ENCODE measurements at places on chromosomes 3 and 15.

DNA sequence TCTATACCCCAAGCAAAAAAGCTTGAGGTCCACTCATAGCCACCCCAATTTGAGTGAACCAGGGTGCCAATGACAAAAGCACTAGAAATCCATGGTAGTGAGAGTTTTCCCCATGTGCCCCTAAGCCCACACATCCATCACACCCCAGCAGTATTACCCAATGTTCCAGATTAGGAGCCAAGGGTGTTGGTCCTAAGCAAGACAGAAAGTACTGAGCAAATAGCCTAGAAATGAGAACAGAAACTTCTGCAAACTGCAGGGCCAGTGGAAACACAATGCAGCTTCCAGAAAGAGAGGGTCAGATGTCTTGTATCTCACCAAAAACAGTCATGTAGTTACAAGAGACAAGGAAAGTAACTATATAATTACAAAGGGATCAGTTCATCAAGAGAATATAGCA is 10.9 kb upstream of the OXTR start:
- DNase-seq: no peak

GRCh38 chr15:69697916-69698315 is 245.3 kb downstream of the RPLP1 start:
- DNase-seq: no peak

GRCh38 chr15:88042047-88042446 is 214.5 kb downstream of the NTRK3 start:
- DNase-seq: no peak

GRCh38 chr3:74409066-74409465 is 205.4 kb downstream of the CNTN3 start:
- no peak for DNase-seq

DNA sequence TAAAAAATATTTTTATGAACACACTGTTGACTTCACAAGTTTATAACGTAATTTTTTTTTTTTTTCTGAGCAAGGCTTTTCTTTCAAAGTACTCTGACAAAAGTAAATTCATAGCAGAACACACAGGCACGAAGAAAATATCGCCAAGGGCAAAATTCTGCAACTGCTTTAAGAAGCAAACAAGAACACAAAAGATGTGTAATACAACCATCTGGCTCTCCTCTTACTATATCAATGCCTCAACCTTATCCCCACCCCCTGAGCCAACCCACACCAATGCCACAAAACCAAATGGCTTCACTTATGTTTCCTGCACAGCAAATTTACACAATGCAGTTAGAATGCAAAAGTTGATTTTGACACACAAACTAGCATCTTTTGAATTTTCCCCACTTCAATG is 274.2 kb downstream of the FOXP1 start:
- no peak for DNase-seq

DNA sequence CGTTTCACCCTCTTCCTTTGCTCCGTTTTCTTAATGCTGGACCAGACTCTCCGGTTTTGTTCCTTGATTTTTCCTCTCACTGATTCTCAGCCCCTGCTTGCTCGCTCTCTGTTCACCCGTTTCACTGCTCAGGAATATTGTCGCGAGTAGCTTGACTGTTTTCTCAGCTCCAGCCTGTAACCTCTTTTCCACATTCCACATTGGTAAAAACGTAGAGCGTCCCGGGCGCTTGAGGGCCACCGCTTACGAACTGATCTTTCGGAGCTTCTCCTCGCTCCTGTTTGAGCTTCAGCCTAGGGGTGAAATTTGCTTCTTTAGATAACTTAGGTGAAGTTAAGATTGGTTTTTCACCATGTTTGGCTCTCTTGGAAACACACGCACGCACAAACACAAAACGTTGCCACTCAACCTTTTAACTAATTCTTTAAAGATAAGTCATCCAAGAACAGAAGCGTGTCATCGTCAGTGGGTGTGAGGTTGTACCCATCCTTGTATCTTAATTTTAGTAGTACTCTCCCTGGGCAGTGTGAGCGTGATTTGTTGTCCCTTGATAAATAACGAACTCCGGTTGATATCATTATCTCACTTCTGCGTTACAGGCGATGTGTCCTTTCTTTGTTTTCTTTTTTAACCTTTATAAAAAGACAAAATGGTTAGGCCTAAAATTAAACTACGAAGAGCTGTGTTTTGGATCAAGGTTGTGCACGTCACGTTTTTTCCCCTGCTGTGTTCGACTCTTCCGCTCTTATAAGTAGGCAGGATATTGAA is 1.0 kb downstream of the PAK2 start:
- peak; percentile 27 for DNase-seq

DNA sequence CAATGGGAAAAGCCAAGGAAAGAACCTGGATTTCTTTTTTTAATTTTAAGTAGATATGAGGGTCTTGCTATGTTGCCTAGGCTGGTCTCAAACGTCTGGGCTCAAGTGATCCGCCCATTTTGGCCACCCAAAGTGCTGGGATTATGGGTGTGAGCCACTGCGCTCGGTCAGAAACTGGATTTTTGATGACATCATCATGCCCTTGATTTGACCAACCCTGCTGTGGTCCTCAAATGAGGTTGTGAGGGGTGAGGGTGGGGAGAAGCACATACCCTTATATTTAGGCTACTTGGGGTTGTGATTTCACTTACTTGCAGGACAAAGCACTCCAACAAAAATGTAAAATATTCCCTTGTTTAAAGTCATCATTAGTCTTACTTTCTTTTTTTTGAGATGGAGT is 70.4 kb downstream of the C3orf38 start:
- no peak for DNase-seq

GRCh38 chr3:72353236-72354128 is 494.8 kb downstream of the SHQ1 start:
- no peak for DNase-seq

DNA sequence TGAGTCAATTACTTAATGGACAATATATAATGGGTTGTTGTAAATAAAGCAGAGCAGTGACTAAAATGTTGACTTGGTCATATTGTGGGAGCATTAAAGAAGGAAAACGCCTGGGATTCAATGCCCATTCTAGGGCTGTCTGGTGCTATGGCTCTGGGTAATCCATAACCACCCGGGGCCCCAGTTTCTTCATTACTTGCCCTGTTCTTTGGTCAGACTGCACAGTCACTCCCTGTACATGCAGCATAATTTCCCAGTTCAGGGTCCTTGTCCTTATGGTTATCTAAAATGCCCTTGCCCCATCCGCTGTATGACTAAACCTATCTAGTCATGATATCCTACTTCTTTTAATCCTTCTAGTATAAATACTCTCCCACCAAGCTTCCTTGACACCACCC is 27.5 kb upstream of the DENND4A start:
- DNase-seq: no peak

- DNase-seq: no peak
Measured at GRCh38 chr15:101376615-101377395, 81.8 kb upstream of the SNRPA1 start.

- DNase-seq: no peak
Measured at GRCh38 chr15:93110502-93111040, 21.6 kb upstream of the RGMA start.

GRCh38 chr3:182909318-182910040 is 70.9 kb downstream of the DCUN1D1 start:
- no peak for DNase-seq

- no peak for DNase-seq
Measured at GRCh38 chr3:159584421-159584820, 404.2 kb upstream of the IL12A start.

- peak; percentile 67 for DNase-seq
Measured at GRCh38 chr15:67839499-67839928, 331 bp downstream of the RNU6-1 start.

DNA sequence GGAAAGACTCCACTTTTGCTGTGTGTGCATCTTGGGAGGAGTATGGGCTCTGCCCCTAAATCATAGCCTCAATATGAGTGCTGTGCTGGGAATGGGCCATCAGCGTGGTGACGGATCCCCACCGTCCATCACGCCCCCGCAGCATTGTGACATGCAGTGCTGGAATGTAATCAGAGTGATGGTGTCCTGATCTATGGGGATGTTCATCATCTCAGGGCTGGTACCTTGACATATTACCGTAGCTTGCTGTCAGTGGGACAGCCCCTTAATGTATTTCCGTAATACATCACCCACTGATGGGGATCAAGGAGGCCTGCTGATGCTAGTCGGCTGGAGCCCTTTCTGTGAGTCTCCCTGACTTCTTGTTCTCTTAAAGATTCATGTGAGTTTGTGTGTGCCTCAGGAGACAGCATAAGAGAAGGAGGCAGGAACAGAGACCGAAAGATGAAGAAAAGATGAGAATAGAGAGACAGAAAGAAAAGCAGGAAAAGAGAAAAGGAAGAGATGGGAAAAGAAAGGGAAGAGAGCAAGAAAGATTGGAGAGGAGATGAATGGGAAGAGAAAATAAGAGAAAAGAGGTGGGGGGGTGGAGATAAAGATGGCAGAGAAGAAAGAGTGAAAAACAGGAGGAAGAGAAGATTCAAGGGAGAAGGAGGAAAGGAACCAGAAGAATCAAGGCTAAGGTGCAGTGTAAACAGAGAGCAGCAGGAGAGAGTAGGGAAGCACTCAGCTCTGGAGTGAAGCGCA is 183.7 kb downstream of the RPLP1 start:
- DNase-seq: no peak

GRCh38 chr3:101833446-101833974 is 15.8 kb upstream of the NFKBIZ start:
- no peak for DNase-seq

DNA sequence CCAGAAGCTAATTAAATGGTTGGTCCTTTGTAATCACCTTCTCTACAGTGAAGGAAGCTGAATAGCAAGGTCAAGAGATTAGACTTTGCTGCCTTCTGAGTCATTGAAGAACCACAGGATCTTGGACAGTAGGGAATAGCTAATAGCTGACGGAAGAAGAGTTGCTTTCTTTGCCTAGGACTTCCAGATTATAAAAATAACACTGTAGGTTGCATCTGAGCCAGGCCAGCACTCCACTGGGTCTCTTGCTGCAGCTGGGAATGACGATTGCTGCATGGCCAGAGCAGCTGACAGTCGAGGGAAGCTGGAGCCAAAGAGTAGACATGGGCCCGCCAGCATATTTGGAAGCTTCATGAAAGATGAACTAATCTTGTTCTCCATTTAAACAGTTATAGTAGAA is 81.5 kb upstream of the KCNMB2 start:
- no peak for DNase-seq

DNA sequence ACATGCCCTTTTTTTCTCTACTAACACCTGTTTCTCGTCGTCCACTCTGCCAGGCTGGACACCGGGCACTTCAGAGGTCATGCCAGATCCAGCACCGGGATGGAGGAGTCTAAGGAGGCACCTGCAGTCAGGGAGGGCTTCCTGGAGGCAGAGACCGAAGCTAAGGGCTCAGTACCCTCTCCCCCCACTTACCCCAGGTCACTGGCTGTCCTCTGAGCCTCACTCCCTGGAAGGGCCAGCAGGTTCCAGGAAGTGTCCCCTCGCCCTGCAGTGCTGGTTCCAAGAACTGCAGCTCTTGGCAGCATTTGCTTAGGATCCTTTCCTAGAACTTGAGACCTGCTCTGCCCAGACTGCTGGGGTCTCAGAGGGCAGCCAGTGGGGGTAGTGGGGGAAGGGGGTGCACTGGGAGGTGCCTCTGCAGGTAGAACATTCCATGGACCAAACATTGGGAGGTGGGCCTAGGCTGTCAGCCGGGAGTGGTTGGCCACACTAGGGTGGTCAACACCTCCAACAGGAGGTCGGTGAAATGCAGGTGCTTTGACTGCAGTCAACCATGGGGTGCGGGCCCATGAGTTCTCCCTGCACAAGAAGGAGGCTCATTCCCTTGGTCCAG is 11.3 kb downstream of the CISH start:
- no peak for DNase-seq

DNA sequence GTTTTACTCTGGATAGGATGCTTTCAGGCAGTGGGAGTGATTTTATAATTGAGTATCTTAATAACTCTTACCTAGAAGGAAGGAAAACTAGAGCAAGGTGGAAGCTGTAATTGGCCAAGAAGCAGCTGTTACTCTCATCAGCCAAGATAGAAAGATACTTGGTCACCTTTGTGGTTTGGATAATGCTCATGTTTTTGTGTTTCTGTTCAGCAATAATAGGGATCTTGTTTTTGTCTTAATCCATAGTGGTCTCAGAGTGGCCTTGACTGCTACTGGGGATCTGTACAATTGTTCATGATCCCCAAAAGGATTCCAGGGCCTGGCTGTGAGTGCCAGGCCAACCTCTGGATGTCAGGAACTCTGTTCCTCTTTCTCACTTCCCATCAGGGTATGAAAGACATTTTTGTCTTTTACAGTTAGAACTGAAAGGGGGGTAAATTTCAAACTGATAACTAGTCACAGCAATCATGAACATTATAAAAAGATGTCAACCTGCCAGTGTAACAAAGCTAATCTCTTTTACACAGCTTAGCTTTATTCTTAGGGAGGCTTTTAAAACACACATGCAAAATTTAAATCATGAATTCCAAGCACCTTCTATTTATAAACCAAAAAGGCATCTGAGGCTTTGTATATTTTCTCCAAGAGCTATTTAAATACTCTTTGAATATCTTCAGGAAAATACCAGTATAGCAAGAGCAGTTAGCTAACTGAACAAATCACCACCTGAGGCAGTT is 6.0 kb downstream of the UBL7 start:
- no peak for DNase-seq

DNA sequence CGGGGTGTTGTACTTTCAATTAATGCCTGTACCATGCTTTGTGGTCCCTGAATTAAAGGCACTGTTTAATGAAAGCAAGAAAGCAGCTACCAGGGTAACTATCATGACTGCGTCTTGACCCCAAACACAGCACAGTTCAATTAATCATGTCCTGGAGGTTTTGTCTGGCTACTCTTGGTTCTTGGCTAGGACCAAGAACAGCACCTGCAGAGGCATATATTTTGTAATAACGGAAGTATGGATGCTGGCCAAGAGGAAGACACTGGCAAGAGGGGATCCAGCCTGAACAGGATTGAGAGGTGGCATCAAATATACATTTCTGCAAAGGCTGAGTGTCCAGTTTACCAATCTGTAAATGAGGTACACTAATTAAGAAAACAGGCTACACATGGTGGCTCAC is 119.9 kb downstream of the FOXP1 start:
- DNase-seq: no peak

DNA sequence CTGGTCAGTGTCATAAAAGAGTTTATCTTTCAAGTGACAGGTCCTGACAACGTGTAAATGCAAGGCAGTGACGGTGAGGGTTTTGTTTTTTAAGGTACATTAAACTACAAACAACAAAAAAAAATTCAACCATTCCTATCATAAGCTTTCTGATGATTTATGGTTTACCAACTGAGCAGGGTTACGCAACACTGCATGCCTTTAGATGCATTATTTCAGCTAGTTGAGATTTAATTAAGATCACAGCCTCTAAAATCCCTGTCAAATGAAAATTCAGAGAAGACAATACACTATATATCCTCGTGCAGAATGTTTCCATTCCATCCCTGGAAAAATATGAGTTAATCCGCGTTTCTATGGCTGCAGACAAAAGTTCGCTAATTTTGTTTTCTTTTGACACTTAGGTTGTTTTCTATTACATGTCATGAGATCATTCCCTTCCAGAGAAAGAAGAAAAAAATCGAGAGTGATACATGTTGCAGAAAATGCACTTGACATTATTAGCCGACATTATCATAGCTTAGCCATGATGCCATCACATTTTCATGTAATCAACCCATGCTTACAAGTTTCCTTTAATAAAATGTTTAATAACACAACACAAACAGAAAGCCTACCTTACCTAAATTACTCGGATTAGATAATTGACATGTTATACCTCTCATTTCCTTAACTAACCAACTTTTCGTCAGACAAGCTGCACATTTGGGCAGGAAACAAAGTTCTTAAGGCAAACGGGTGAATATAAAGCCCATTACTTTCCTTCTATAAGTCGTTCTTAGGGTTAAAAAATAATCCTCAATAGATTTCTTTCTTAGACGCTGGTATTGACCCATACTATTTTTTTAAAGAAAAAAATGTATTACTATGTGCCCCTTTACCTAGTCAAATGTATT is 521.2 kb downstream of the FOXP1 start:
- DNase-seq: no peak

- DNase-seq: no peak
Measured at GRCh38 chr3:61701011-61701410, 139.6 kb downstream of the PTPRG start.

Measured in Panc1 (cell line).